Tongue (tissue), 3 donors: ENCODE measurements at places on chromosomes 7 and 10.

GRCh38 chr10:10118131-10118530 lies 899.5 kb upstream of the CELF2 start:
- no peak for DNase-seq

DNA sequence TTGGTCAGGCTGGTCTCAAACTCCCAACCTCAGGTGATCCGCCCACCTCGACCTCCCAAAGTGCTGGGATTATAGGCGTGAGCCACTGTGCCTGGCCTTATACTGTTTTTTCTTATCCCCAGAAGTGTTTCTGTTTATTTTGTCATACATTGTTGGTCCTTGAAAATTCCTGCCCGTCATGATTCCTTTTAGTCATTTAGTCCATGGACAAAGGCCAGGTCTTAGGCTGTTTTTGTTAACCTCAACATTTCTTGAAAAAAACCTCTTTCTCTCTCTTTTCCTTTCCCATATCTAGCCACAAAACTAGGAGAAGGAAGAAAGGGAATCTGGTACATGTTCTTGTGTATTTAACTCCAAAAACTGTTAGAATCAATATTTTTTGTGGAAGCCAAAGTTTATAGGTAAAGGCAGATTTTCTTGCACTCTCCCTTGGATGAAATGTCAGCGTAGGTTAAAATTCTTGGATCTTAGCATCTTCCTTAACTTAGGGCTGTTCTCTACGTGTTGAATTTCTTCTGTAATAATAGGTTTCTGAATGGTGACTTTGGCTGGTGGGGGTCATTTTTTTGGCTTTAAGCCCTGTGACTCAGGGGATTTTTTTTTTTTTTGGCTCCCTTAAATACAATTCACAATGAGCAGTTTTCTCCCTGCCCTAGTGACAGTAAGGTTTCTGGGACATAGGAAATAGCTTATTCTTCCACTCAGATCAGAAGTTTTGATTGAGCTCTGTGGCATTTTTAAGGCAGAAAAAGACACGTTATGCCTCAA lies 500.8 kb downstream of the AUTS2 start:
- DNase-seq = peak; percentile 12

DNA sequence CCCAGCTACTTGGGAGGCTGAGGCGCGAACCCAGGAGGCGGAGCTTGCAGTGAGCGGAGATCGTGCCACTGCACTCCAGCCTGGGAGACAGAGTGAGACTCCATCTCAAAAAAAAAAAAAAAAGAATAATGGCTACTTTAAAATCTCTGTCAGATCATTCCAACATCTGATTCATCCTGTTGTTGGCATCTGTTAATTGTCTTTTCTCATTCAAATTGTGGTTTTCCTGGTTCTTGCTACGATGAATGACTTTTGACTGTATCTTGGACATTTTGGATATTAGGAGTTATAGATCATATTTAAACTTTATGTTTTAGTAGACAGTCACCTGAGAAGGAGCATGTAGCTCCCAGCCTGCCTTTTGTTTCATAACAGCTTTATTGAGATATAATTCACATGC lies 8.5 kb downstream of the TPST1 start:
- DNase-seq = no peak

- DNase-seq = no peak
These were observed 65.8 kb downstream of the PIP4K2A start for GRCh38 chr10:22648547-22648961.

GRCh38 chr10:58618158-58618676 lies 105.5 kb downstream of the BICC1 start:
- DNase-seq = no peak

DNA sequence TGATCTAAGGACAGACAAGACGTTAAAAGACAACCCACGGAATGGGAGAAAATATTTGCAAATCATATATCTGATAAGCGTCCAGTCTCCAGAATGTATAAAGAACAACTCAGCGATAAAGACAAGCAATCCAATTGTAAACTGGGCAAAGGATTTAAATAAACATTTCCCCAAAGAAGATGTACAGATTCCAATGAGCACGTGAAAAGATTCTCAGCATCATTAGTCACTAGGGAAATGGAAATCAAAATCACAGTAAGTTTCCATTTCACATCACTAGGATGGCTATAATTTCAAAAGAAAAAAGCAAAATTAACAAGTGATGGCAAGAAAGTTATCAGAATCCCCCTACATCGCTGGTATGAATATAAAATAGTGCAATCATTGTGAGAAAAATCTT lies 316.1 kb downstream of the SFMBT2 start:
- DNase-seq = no peak

- DNase-seq = no peak
These were observed 52.8 kb downstream of the AHCYL2 start for GRCh38 chr7:129277629-129278028.

GRCh38 chr10:121818599-121818998 lies 109.2 kb downstream of the ATE1 start:
- DNase-seq = no peak

- DNase-seq = peak; percentile 74
These were observed 108.8 kb downstream of the EGFR start for GRCh38 chr7:55127622-55128081.

DNA sequence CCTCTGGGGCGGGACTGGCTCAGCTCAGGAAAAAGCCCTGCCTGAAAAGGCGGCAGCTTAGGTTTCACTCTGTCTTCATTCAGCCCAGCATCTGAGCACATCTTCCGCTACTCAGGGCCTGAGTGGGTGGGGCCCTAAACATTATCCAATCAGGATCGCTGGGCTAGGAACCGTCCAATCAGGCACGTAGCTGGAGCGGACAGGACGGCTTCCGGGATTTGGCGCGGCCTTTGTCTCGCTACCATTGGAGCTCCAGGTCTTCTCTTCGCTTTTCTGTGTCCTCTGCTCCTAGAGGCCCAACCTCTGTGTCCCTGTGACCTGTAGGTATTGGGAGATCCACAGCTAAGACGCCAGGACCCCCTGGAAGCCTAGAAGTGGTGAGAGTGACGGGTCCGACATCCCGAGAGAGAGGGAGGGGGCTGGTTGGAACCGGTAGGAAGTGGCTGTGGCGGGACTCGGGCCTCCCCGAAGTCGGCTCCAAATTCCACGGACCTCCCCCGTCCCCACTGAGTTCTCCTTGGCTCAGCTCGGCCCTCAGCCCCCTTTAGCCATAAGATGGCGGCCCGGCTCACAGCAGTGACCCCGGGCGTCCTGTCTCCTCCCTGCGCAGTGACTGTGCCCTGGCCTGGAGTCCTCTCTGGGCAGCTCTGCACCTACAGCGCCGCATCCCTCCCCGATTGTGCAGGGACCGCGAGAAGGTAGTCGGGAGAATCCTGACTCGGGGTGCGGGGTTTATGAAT lies 99.1 kb downstream of the ZNF680 start:
- DNase-seq = peak; percentile 74

DNA sequence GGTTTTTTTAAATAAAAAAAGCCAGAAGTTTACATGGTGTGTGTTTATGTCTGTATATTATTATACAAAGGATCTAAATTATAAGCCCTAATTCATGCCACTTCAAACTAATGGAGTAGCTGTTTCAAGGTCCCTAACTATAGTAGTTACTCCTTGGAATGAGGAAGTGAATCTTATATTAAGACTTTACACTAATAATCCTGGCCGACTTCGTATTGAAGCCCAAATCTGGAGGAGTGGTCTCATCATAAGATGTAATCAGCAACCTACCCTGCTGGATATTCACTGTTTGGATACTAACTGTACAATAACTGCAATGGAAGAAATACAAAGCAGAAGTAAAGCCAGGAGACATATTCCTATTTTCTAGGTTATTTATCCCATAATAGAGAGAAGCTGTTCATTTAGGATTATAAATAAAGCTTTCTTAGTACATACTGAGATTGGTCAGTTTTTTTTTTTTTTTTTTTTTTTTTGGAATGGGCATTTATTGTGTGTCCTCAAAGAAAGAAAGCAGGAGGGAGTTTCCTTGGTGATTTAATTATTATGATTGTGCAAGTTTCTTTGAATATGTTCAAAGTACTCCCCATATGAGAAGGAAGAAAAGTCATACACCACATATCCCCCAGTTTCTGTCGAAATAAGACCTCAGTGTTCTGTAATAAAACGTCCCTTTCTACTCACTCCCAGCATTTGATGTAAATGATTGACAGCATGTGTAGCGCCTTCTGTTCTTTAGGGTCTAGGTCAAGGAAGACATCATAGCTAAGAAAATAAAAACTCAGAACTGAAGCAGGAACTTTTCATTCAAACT lies 397.8 kb downstream of the EXOC4 start:
- DNase-seq = no peak

- DNase-seq = no peak
These were observed 154.0 kb upstream of the C7orf33 start for GRCh38 chr7:148436571-148436970.

GRCh38 chr7:52712938-52713337 lies 322.5 kb upstream of the POM121L12 start:
- no peak for DNase-seq
